ENCODE measurements at places on chromosomes 5 and 9.

GRCh38 chr5:137078171-137078665 is 420.9 kb downstream of the SPOCK1 start:
- no peak overlapping the region for H3K4me3 ChIP-seq
- no peaks in the 10 kb centered on the region for H3K4me1 ChIP-seq
- no peaks in the 10 kb centered on the region for H3K36me3 ChIP-seq
- DNase-seq: peak; percentile 66
- no peaks in the 10 kb centered on the region for H3K27me3 ChIP-seq

GRCh38 chr5:162956570-162956969 is 480.8 kb upstream of the CCNG1 start:
- no peak overlapping the region for H3K27ac ChIP-seq
- H3K36me3 ChIP-seq: no peaks in the 10 kb centered on the region
- H3K4me1 ChIP-seq: no peaks in the 10 kb centered on the region
- H3K27me3 ChIP-seq: no peaks in the 10 kb centered on the region
- no peak overlapping the region for H3K4me3 ChIP-seq

DNA sequence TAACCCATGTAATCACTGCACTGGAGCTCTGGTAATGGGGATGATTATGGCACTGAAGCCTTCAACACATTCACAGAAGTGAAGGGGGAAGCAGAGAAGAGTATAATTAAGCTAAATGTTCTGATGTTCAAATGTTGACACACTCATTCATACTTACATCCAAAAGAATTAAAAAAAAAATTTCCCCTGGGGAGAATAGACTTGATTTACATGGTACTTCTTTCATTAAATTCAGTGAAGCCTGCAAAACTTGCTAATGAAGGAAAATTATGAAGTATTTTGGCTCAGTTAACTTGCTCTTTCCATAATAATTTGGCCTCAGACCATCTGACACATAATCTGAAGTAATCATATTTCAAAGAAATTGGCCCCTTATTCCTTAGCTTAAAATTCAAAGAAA is 428.8 kb downstream of the SH3GL2 start:
- no peak for DNase-seq
- no peak overlapping the region for H3K4me3 ChIP-seq
- no peaks in the 10 kb centered on the region for H3K36me3 ChIP-seq
- no peaks in the 10 kb centered on the region for H3K27me3 ChIP-seq

- H3K4me1 ChIP-seq: no peaks in the 10 kb centered on the region
- no peak overlapping the region for H3K27ac ChIP-seq
- DNase-seq: no peak
- no peak overlapping the region for H3K4me3 ChIP-seq
- H3K36me3 ChIP-seq: no peaks in the 10 kb centered on the region
- no peaks in the 10 kb centered on the region for H3K27me3 ChIP-seq
Measured at GRCh38 chr9:81191222-81191621, 498.1 kb downstream of the TLE1 start.

GRCh38 chr9:92611621-92612285 is 58.2 kb downstream of the IPPK start:
- no peaks in the 10 kb centered on the region for H3K27me3 ChIP-seq
- H3K27ac ChIP-seq: no peak overlapping the region
- peaks cover 16% of the 10 kb centered on the region for H3K36me3 ChIP-seq
- DNase-seq: no peak

DNA sequence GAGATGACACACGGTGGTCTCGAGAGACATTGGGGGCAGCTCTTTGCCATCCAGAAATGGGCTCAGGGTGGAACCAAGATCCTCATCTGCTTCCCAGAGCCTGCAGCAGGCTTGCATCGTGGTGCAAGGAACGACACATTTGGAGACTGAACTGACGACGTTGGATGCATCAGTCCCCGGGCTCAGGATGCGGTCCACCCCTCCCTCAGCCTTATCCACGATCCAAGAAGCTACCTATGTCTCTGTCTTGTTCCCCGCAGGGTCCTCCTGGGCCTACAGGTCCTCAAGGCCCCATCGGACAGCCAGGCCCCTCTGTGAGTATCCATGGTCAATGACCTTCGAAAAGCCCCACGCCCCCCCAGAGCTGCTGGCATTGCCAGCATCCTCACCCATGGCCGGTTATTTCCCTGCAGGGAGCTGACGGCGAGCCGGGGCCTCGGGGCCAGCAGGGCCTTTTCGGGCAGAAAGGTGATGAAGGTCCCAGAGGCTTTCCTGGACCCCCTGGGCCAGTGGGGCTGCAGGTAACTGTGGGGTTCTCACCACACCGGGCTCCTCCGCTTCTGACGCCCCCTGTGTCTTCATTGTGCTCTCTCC is 69.4 kb upstream of the FCN2 start:
- no peak for DNase-seq
- H3K4me3 ChIP-seq: no peak overlapping the region
- no peaks in the 10 kb centered on the region for H3K4me1 ChIP-seq
- H3K27ac ChIP-seq: no peak overlapping the region
- no peaks in the 10 kb centered on the region for H3K36me3 ChIP-seq
- no peaks in the 10 kb centered on the region for H3K27me3 ChIP-seq

- H3K4me1 ChIP-seq: no peaks in the 10 kb centered on the region
- no peak overlapping the region for H3K27ac ChIP-seq
- no peak for DNase-seq
Measured at GRCh38 chr5:34998058-34998789, 49.5 kb downstream of the AGXT2 start.

DNA sequence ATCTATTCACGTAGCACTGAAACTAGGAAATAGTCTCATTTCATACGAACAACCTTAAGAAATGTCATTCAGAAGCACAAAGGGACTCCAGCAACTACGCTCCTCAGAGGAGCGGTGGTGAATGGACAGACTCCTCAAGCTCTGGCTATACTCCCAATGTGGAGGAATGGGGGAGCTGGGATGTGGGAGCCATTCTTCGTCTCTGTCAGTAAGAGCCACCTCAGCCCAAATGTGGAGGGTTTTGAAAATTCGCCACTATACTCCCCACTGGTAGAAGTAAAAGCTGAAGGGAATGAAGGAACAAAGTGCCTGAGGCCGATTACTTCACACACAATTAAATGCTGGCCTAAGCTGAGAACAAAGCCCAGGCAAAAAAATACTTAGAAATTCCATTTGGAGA is 96.3 kb downstream of the ADAMTS12 start:
- H3K4me1 ChIP-seq: peaks cover 5% of the 10 kb centered on the region
- no peak for DNase-seq
- H3K36me3 ChIP-seq: no peaks in the 10 kb centered on the region
- H3K4me3 ChIP-seq: no peak overlapping the region
- H3K27ac ChIP-seq: no peak overlapping the region

DNA sequence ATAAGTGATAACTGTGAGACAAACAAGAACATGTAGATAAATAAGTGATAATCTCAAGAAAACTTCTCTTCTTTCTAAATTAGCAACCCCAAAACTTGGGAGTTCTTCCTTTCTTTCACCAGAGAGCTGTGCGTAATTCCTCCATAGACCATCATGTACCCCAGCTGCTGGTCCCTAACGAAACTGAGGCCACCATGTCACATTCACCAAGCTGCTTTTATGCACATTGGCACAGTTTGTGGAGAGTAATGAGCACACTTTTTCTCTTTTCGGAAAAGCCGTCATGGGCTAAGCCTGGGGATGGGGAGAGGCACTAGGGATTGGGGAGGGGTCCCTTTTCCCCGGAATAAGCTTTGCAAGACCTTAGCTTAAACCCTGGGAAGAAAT is 561.4 kb downstream of the BNC2 start:
- no peaks in the 10 kb centered on the region for H3K27me3 ChIP-seq
- H3K4me1 ChIP-seq: peaks cover 3% of the 10 kb centered on the region
- no peak for DNase-seq
- H3K27ac ChIP-seq: no peak overlapping the region
- no peak overlapping the region for H3K4me3 ChIP-seq

DNA sequence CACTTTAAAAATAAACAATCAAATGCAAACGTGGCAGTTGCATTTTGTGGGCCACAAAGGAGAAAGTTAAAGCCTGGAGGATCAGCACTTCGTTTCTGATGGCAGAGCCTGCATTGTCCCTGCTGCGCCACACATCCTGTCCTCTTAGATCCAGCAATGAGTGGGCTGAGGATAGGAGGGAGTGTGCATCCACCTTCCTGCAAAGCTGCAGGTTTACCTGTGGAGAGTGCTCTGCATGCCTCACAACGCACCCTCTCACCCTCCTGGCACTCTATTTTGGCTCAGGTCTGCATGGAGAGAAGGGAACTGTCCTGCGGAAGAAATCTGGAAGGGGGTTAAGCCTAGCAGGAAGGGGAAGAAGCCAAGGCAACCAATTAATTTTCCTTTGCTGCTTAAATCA is 212.2 kb upstream of the SLC24A2 start:
- H3K4me3 ChIP-seq: no peak overlapping the region
- no peaks in the 10 kb centered on the region for H3K36me3 ChIP-seq
- no peak overlapping the region for H3K27ac ChIP-seq

DNA sequence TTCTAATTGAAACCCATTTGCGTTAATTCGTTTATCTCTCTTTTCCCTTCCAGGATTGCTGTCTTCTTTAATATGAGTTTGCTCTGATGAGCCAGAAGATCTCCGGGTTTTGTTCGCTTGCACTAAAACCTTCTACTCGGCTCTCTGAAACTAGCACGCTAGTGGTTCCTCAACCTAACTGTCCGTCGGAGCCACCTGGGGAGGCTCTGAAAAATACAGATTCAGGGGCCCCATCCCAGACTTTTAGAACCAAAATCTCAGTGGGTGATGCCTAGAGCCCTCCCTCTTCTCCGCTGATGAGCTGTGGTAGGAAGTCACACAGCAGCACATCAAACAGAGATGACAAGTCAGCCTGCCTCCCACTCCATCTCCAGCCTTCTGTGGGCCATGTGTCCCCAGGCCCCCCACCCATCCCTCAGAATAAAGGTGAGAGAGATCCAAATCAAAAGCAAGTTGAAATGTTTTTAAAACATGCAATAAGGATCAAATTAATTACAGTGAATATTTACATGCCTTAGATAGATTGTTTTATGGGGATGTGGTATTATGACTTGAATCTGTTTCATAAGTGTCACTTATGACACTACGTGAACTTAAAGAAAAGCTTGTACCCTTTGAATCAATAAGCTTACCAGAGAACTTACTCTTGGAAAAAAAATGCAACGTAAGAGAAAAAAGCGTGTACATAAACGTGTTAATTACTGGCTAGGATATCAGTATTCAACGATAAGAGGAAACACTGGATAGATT is 16.4 kb downstream of the FCN2 start:
- no peaks in the 10 kb centered on the region for H3K4me1 ChIP-seq
- H3K36me3 ChIP-seq: no peaks in the 10 kb centered on the region
- no peak for DNase-seq
- no peaks in the 10 kb centered on the region for H3K27me3 ChIP-seq
- no peak overlapping the region for H3K4me3 ChIP-seq
- peak overlapping the region; percentile 25 for H3K27ac ChIP-seq

GRCh38 chr5:141040093-141040770 is 10.9 kb upstream of the PCDHB1 start:
- H3K27me3 ChIP-seq: no peaks in the 10 kb centered on the region
- no peaks in the 10 kb centered on the region for H3K36me3 ChIP-seq
- DNase-seq: peak; percentile 79
- no peaks in the 10 kb centered on the region for H3K4me1 ChIP-seq

- H3K27me3 ChIP-seq: no peaks in the 10 kb centered on the region
- H3K36me3 ChIP-seq: peaks cover 34% of the 10 kb centered on the region
- no peak overlapping the region for H3K27ac ChIP-seq
- no peak overlapping the region for H3K4me3 ChIP-seq
Measured at GRCh38 chr9:131578021-131578420, 32.7 kb downstream of the PRRT1B start.

DNA sequence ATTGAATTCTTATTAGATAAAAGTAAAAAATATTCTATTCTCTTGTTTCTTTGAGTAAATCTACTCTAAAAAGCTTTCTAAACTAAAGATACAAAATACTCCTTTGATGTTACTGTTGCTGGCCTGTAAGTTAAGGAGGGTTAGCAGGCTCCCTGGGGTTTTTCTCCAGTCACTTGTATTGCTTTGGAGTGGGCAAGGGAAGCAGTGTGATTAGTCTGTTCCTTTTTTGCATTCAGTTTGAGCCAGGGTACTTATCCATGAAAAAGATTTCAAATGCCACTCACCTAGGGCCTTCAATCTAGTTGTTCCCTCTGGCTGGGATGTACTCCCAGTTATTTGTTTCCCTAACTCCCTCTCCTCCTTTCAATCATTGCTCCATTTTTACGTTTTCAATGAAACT is 256.2 kb upstream of the SMC2 start:
- no peak overlapping the region for H3K4me3 ChIP-seq
- no peaks in the 10 kb centered on the region for H3K4me1 ChIP-seq
- no peaks in the 10 kb centered on the region for H3K27me3 ChIP-seq
- H3K36me3 ChIP-seq: no peaks in the 10 kb centered on the region
- DNase-seq: no peak

DNA sequence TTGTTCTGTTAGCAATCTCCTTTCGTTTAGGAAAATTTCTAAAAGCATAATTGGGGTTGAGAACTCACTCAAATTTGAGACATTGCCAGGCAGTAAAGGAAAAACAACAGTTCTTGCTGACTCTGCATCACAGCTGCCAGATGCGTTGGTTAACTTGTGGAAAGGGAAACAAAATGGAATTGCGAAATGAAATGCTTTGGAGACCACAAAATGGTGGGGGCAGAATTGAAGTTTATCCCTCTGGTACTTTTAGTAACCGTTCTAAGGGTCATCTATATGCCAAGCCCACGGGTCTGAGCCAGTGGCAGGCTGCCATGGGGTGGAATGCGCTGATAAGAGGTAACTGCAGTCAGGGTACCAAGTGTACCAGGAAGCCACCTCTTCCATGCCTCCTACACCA is 28.6 kb upstream of the SELENOP start:
- peak overlapping the region; percentile 28 for H3K27ac ChIP-seq
- peaks cover 2% of the 10 kb centered on the region for H3K4me1 ChIP-seq
- peak; percentile 72 for DNase-seq

- no peak overlapping the region for H3K4me3 ChIP-seq
- no peak overlapping the region for H3K27ac ChIP-seq
- peaks cover 6% of the 10 kb centered on the region for H3K4me1 ChIP-seq
- H3K36me3 ChIP-seq: no peaks in the 10 kb centered on the region
- DNase-seq: no peak
Measured at GRCh38 chr5:134103998-134104654, 10.4 kb upstream of the TCF7 start.

- peak overlapping the region; percentile 56 for H3K27ac ChIP-seq
- no peak overlapping the region for H3K4me3 ChIP-seq
- no peaks in the 10 kb centered on the region for H3K4me1 ChIP-seq
- H3K27me3 ChIP-seq: no peaks in the 10 kb centered on the region
- peak; percentile 66 for DNase-seq
- H3K36me3 ChIP-seq: no peaks in the 10 kb centered on the region
Measured at GRCh38 chr5:160165137-160166068, 46.2 kb upstream of the PWWP2A start.

DNA sequence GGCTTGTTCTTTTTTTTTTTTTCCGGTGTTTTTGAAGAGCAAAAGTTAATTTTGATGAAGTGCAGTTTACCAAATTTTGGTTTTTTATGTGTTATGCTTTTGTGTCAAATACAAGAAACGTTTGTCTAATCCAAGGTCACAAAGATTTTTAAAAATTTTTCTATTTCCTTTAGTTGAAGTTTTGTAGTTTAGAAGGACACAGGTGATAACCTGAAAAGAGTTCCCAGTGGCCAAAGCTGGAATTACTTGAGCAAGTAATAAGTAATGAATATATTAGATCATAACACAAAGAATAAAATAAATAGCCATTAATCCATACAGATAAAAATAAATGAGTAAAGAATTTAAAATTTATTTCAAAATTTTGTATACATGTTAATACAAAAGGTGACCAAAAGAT is 71.5 kb downstream of the FCHO2 start:
- H3K36me3 ChIP-seq: no peaks in the 10 kb centered on the region
- no peaks in the 10 kb centered on the region for H3K27me3 ChIP-seq
- no peak for DNase-seq
- no peak overlapping the region for H3K4me3 ChIP-seq
- H3K27ac ChIP-seq: no peak overlapping the region

- H3K4me3 ChIP-seq: no peak overlapping the region
- no peaks in the 10 kb centered on the region for H3K36me3 ChIP-seq
- no peaks in the 10 kb centered on the region for H3K4me1 ChIP-seq
Measured at GRCh38 chr5:111857623-111858022, 100.6 kb upstream of the NREP start.
